ENCODE measurements at places on chromosomes 12 and 14.

DNA sequence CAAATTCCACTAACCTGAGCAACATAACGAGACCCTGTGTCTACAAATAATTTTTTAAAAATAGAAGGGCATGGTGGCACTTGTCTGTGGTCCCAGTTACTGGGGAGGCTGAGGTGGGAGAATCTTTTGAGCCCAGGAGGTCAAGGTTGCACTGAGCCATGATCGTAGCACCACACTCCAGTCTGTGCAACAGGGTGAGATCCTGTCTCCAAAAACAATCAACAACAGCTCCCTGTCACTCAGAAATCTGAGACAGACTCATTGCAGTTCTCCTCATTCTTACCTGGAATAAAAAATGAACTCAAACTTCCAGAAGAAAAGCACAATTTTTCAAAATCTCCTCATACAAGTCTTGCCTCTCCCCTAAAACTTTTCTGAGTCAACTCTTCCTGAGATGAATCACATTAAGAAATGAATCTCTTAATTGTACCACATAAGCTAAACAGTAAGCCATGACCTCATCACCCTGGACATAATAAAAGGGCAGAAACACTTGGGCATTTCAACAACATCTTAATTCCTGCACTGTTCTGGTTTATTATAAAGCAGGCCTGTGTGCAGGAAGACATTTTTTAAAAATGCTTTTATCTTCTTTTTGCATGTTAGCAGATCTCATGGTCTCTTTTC, 214.3 kb upstream of the CDKN3 start:
- no peak for DNase-seq

- DNase-seq, result no peak
Observed at GRCh38 chr12:107929436-107929835, 154.9 kb downstream of the ASCL4 start.

GRCh38 chr12:48069241-48069640, 36.6 kb downstream of the SENP1 start:
- DNase-seq, result no peak

- DNase-seq, result no peak
Observed at GRCh38 chr12:105933671-105934665, 204.8 kb downstream of the NUAK1 start.

DNA sequence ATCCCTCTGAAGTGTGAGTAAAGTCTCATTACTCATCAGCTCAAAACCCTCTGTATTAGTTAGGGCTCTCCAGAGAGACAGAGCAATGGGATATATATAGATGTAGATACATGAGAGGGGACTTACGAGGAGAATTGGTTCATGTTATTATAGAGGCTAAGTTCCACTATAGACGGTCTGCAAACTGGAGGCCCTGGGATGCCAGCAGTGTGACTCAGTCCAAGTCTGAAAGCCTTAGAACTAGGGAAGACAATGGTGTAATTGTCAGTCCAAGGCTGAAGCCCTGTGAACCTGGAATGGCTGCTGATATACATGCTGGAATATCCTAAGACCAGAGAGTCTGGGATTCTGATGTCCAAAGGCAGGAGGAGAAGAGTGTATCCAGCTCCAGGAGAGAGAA, 57.3 kb upstream of the CEP83 start:
- DNase-seq, result no peak

- no peak for DNase-seq
Observed at GRCh38 chr14:90665321-90666000, 150.8 kb downstream of the TTC7B start.

- DNase-seq, result no peak
Observed at GRCh38 chr14:68671909-68672308, 121.0 kb downstream of the ZFP36L1 start.

DNA sequence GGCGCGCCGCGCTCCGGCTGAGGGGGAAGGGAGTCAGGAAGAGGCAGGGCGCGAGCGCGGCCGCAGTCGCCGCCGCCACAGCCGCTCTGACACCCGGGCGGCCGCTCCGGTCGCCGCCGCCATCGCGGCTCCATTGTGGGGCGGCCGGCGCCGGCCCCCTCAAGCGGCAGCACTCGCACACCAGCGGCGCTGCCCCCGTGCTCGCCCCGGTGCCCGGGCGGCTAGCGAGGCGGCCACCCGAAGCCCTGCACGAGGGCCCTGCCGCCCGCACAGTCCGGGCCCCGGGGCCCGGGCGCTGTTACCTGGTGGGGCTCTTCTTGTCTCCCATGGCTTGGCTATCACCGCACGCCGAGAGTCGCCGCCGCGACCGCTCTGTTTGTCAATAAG, 202 bp downstream of the YAF2 start:
- no peak for DNase-seq

DNA sequence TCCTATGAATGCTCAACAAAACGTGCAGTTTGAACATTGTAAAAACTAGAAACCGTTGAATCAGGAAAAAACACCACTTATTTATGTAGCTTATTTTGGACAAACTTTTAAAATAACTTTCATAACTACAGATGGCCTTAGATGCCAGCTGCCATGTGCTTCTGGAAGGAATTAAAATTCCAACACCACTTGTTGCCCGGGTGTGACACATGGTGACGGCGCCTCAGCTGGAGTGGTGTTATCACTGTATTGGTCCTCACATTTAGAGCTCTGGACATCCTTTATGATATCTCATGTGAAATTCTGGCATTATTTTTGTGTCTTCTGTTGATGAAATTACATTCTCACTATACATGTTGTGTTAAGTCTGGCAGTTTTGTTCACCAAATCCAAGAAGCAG, 211.0 kb downstream of the IPO8 start:
- no peak for DNase-seq

DNA sequence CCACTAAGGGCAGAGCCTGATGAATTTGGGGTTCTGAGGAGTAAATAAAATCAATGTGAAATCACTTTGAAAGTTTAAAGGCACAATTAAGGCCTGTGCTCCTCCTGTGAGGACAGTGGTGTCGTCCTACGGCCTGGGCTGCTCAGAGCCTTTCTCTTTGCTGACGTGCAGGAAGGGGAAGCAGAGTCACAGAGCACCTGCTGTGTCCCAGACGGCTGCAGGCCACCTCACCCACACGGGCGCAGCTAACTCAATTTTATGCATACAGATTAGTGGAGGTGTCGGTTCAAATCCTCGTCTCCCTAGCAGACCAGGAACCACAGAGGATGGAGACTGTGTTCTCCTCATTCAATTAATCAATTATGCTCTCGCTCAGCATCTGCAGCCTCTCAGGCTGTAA, 11.4 kb upstream of the DLK1 start:
- DNase-seq, result no peak

- DNase-seq, result no peak
Observed at GRCh38 chr14:76421662-76422061, 45.7 kb downstream of the ESRRB start.

GRCh38 chr12:3935078-3935477, 61.9 kb upstream of the PARP11 start:
- DNase-seq, result no peak

DNA sequence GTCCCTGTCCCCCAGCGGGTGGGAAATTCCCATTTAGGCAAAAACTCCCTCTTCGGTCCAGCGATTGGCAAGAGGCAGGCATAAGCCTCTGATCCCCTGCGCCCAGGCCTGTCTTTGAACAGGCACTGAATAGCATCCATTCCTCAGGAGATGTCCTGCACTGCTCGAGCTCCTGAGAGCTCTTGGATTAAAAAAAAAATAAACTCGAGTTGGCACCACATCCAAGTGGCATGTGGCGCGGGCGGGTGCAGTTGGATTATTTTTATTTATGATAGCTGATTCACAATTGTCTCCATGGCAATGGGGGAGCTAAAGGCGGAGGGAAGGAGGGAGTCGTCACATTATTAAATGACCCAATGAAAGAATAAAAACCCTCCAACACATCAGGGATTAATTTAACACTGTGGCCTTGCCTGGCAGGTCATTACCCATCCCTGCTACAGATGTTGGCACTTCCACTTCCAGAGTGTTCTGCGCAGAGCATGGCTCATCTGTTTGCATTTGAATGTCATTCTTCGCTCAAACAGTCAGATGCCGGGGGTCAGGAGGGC, 207.2 kb downstream of the AACS start:
- DNase-seq, result no peak

DNA sequence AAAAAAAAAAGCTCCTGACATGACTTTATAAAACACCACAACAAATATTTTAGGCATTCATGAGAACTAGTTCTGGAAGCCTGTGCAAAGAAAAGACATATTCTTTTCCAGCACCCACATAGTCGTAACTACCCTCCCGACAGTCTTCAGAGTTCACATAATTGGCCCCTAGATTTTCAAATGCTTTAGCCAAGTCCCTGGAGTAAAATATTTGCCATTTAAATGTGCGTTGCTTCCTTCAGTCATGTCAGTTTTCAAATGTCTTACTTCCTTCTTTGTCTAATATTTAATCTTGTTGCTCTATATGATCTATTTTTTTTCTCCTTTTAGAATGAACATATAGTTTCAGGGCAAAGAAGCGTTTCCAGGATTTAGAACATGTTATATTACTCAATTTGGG, 66.8 kb upstream of the KRAS start:
- no peak for DNase-seq
